ENCODE measurements at places on chromosomes 12 and 14.

- no peak for DNase-seq
These were observed 749.0 kb downstream of the MED13L start for GRCh38 chr12:115528466-115528865.

DNA sequence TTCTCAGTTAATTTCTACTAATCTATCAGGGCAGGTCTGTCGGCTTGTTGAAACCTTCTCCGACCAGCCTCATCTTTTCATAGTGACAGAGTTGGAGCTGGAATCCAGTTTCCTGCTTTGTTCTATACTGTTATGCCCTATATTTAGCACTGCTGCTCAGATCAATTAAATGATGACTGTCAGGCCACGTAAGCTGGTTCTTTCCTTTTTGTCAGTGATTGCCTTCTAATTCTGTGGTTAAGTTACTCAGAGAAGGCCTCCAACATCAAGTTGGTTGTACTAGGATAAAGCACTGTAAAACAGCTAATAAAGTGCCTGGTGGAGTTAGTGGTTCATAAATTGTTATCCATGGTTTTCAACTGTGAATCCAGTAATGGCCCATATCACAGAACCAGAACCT lies 22.6 kb downstream of the DERA start:
- no peak for DNase-seq

GRCh38 chr12:18430425-18431048 lies 169.2 kb downstream of the PIK3C2G start:
- DNase-seq = peak; percentile 83

GRCh38 chr12:29427964-29428363 lies 47.0 kb upstream of the ERGIC2 start:
- peak; percentile 16 for DNase-seq

DNA sequence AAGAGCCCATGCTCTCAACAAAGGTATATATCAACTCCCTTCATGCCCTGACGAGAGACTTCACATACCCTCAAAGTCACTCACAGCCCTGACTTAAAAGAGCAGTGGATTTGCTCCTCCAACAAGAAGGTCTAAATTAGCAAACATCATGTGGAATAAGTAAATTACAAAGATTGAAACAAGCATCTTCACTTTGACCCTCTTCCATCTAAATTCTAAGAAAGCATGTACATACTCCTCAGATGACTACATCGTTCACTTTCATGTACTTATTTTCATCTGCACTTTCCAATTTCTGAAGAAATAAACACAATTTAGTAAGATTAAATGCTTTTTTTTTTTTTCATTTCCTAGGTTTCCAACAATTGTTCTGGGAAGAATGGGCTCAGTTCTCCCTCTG lies 38.6 kb upstream of the KRR1 start:
- DNase-seq = no peak

DNA sequence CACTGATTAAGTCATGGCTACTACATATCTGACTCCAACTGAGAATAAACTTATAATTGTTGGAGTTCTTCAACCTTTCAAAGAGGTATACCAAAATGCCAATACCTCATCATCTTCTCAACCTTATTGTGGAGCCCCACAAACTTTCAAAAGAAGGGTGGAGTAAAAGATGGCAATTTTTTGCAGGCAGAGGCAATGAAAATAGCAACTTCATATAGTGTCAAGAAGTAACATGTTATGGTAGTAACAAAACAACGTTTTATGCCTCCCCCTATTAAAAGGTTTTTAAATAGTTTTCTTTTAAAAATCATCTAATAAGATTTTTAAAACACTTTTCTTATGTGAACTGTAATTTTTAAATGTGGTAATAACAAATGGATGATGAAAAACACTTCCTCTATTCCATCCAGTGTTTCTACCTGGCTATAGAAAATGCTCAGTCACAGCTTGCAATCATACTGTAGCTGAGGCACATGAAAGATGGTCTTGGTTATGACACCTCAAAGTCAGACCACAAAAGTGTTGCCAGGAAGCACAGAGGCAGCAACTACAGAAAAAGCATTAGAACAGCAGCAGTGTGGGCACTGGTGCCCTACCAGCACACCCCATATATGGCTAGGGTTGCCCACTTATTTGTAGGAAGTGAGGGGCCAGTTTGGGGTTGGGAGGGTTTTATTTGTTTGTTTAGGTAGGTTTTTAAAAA lies 7.0 kb downstream of the PPP1R12A start:
- DNase-seq = no peak

- no peak for DNase-seq
These were observed 177.9 kb upstream of the PRMT8 start for GRCh38 chr12:3313066-3313465.

DNA sequence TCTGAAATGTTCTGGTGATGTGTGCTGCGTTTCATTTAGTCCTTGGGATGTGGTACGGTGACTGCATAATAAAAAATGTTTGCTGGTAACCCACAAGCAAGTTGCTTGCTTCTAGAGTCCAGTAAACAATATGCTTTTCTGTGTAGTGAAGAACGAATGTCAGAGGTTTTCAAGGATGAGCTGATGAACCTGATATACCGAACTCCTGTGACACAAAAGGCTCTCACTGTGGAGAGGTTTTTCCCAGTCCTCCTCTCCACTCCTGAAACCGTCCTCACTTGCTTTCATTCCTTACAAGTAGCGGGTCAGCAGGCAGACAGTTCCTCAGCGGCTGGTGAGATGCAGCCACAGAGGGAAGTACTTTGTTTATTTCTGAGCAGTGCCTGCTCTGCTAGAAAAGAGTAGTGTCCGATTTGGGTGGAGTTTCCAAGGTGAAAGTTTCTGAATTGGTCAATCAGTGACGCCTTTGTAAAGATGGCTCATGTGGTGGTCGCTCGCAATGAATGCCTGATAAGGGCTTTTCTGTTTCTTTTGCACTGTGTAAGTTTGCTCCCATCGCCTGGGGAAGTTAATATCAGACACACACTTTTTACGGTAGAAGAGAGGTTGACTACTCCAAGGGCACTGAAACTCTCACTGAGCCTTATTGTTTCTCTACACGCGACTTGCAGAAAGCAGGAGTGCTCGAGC lies 3.0 kb downstream of the ETV6 start:
- DNase-seq = no peak

- no peak for DNase-seq
These were observed 244.0 kb downstream of the SLC25A21 start for GRCh38 chr14:36928432-36928831.

- DNase-seq = peak; percentile 94
These were observed 88.5 kb upstream of the NCOR2 start for GRCh38 chr12:124655698-124656516.

DNA sequence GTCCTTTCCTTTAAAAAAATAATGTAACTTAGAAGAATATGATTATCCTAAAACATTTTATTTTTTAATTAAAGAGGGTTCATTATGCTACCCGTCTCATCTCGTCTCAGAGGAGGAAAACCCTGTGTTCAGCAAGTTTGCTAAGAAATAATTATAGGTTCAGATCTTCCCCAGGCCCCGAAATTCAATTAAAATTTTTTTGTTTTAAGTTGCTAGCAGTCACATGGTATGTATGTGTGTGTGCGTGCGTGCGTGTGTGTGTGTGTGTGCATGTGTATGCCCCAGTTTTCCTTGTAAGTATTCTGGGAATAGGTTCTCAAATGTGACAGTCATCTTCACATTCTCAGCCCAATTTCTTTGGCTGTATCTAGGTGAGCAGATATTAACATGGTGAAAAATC lies 86.6 kb upstream of the HOXC13 start:
- no peak for DNase-seq

GRCh38 chr14:43568022-43568421 lies 939.1 kb downstream of the FSCB start:
- no peak for DNase-seq

DNA sequence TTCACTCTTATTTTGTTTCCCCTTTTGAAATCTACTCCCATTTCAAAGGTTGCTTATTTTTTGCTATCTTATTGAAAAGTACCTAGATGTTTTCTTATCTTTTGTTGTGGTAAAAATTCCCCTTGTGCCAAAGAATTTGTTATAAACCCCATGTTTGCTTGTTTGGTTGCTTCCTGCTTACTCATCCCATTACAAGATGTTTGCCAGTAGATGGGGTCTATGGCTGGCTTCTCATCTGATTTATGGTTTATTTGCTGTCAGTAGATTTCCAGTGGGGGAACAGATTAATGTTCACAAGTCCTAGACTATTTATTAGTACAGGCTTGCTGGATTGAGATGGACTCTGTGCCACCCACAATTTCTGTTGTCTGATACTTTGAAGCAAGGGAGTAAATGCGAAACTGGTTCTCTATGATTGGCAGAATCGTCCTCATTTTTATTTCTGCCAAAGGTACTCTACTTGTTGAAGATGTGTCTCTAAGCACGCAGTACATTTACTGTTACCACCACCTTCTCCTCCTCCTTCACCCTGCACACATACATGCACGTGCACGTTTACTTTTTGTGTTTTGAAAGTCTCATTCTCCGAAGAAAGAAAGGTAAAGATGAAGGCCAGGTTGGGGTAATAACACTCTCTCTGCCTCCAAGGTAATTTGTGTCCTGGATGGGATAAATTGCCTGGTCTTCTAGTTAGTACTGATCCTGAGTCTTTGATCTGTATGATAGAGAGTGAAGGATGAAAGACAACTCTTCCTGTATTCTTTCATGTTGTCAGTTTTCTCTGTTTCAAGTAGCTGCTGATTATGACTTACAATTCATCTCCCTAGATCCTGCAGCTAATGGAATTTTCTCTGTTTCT lies 117.2 kb upstream of the ATP2B1 start:
- DNase-seq = no peak

- DNase-seq = no peak
These were observed 6.0 kb downstream of the HDAC7 start for GRCh38 chr12:47813511-47814196.

DNA sequence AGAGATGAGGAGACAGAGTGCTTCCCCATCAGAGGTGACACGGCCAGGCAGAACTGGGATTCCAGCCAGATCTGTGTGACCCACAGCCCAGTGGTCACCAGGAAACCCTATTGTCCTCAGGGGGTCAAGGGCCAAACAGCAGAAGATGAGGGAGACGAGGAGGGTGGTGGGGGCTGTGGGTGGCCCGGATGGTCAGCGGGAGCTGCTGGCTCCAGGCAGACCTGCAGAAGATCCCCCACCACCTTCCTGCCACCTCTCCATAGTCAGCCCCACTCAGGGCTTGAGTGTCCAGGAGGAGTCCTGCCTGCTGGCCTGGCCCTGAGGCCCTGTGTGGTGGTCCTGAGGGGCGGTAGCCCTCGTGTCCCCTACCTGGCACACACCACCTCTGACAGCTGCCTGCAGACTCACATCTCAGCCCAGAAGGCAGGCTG lies 136.8 kb downstream of the CALM1 start:
- DNase-seq = no peak

DNA sequence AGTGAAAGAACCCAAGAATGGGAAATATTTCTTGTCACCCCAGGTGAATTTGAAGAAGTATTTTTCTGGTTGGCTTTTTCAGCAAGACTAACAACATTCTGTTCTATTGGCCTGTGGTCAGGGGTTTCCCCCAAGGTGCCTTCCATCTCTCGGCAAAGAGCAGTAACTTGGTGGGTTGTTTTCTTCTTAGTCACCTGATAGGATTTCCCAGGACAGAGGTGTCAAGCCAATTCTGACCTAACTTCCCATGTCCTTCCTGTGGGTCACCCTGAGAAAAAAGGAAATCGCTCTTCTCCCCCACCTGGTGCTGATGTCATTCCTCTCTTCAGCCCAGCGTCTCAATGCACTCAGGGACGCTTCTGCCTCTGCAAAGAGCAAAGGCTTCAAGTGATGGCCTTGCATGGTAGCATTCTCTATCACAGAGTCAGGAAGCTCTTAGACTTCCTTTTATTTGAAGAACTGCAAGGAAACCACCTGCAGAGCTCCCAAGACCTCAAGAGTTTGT lies 16.1 kb upstream of the IFNG start:
- DNase-seq = no peak

- no peak for DNase-seq
These were observed 80.9 kb downstream of the ABCD2 start for GRCh38 chr12:39538679-39539104.

GRCh38 chr12:123369229-123369628 lies 4.6 kb upstream of the SBNO1 start:
- DNase-seq = no peak

- DNase-seq = no peak
These were observed 18.2 kb upstream of the CLEC2D start for GRCh38 chr12:9651265-9651729.

DNA sequence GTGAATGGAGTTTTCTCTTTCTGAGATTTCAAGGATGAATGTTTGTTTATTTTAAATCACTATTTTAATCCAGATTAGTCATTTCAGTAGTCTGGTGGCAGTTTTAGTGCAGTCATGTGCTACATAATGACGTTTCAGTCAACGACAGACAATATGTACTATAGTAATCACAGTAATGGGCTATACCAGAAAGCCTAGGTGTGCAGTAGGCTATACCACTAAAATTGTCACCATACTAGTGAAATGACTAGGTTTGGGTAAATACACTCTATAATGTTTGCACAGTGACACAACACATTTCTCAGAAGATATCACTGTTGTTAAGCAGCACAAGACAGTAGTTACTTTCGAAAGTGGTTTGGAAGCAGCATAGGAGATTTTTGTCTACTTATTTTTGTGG lies 203.1 kb downstream of the ETNK1 start:
- no peak for DNase-seq

DNA sequence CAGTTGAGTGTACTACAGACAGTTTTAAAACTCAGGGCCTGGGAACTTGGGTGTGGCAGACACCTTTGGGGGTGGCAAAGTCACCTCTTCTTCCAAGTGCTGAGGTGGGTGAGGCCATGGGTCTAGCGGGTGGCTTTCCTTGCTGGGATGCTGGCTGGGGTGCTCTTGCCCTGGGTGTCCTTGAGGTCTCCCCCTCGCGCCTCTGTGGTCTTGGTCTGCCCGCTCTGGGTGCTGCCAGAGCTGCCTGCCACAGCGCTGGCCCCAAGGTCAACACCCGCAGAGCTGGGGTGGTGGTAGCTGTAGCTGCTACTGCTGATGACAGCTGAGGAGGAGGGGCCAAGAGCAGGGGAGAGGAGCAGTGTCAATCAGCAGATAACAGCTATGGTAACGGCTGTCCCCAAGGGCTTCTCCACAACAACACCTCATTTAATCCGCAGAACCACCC lies 6.8 kb downstream of the KRT74 start:
- DNase-seq = no peak

DNA sequence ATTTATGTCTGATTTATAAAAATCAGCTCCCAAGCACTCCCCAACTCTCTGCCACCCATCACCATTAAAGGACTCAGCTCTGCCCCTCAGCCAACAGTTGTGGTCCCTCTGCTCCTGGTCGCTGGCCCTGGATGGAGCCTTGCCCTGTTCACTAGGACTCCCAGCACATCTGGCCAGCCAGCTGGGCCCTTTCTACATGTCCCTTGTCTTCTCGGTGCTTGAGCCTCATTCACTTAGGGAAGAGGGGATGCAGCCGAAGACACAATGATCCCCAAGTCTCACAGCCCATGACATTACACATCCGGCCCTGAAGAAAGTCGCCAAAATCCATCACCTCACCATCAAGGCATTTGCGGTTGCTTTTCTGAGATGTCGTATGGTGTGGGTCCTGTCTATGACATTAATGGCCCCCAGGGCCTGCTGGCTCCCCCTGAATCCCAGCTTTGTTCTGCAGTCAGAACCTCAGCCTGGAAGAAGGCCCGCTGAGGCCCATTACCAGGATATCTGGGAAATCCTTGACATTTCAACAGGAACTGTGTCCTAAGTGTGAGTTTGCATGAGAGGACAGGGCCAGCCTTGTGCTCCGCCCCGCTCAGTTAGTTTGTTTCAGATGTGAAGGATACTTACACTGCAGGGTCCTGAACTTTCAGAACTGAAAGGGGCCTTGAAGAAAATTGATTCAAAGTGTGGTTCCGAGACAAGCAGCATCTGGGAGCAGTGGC lies 19.1 kb downstream of the TSPAN11 start:
- no peak for DNase-seq
